ENCODE measurements at places on chromosomes 7 and 10.

GRCh38 chr10:11527691-11528255 lies 83.7 kb downstream of the USP6NL start:
- H3K27me3 ChIP-seq, result no peaks in the 10 kb centered on the region
- H3K36me3 ChIP-seq, result no peaks in the 10 kb centered on the region
- no peaks in the 10 kb centered on the region for H3K4me1 ChIP-seq
- H3K27ac ChIP-seq, result no peak overlapping the region
- H3K4me3 ChIP-seq, result no peak overlapping the region
- DNase-seq, result no peak

DNA sequence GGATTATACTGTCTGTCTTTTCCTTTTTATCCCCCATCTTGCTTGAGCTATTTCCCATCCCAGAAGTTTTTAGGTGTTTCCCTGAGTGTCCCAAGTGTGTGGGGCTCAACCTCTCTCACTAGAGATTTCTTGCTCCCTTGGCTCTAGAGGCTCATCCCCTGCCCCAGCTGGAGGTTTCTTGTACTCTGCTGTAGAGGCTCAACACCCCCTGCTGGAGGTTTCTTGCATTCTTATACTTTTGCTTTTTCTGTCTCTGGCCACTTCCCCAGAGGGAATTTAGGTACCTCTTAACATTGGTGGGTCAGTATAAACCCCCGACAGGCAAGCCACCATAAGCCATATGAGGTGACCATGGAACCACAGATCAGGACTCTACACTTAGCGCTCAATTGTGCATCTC lies 114.2 kb upstream of the FAM3C start:
- no peak overlapping the region for H3K4me3 ChIP-seq
- H3K27ac ChIP-seq, result no peak overlapping the region
- no peak for DNase-seq
- H3K27me3 ChIP-seq, result no peaks in the 10 kb centered on the region
- H3K4me1 ChIP-seq, result no peaks in the 10 kb centered on the region

DNA sequence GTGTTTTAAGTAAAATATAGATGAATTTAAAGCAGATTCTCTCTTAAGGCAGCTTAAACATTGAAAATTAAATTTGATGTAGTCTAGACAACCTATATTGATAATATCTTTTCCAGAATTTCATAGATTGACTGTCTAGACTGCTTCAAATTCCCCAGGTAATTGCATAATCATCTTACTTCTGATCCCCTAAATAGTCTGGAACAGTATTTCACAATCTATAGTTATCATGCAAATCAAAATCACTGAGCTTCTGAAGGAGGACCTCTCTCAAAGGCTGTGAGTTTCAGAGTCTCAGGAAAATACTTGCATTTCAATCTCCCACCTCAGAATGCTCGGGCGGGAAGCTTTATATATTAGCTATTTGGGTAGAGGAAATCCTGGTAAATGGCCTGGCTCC lies 87.3 kb downstream of the SEMA3A start:
- no peak overlapping the region for H3K4me3 ChIP-seq
- no peaks in the 10 kb centered on the region for H3K27me3 ChIP-seq
- no peak for DNase-seq

GRCh38 chr7:129188892-129189660 lies 643 bp downstream of the SMO start:
- DNase-seq, result no peak
- peak overlapping the region; percentile 64 for H3K4me3 ChIP-seq
- H3K4me1 ChIP-seq, result no peaks in the 10 kb centered on the region
- H3K27me3 ChIP-seq, result no peaks in the 10 kb centered on the region
- no peaks in the 10 kb centered on the region for H3K36me3 ChIP-seq

- no peaks in the 10 kb centered on the region for H3K27me3 ChIP-seq
- no peak overlapping the region for H3K4me3 ChIP-seq
- H3K4me1 ChIP-seq, result peaks cover 4% of the 10 kb centered on the region
- H3K36me3 ChIP-seq, result peaks cover 4% of the 10 kb centered on the region
These were observed 10.0 kb downstream of the ZNF800 start for GRCh38 chr7:127382301-127383085.

DNA sequence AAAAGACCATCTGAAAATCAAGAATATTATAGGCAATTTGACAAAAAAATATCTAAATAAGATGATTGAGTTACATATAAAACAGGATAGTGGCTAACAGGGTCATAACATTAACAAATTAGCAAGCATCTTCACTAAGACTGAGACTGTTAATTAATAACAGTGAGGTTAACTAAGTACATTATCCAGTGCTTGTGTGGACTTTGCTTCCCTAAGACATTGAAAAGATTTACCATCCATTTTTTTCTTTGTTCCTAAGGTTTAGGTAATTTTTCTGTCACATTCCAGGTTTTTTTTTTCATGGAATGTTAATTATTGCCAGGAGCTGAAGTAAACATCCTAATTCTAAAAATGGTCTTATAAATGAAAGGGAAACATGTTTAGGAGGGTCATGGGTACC lies 227.6 kb downstream of the ANKRD7 start:
- H3K27ac ChIP-seq, result no peak overlapping the region
- H3K27me3 ChIP-seq, result no peaks in the 10 kb centered on the region
- no peaks in the 10 kb centered on the region for H3K4me1 ChIP-seq
- no peaks in the 10 kb centered on the region for H3K36me3 ChIP-seq

- H3K27me3 ChIP-seq, result no peaks in the 10 kb centered on the region
- H3K36me3 ChIP-seq, result no peaks in the 10 kb centered on the region
- H3K27ac ChIP-seq, result no peak overlapping the region
- H3K4me1 ChIP-seq, result peaks cover 23% of the 10 kb centered on the region
- no peak for DNase-seq
- H3K4me3 ChIP-seq, result no peak overlapping the region
These were observed 77.4 kb downstream of the MKI67 start for GRCh38 chr10:128048819-128049210.

- H3K27ac ChIP-seq, result no peak overlapping the region
- no peaks in the 10 kb centered on the region for H3K36me3 ChIP-seq
- H3K27me3 ChIP-seq, result no peaks in the 10 kb centered on the region
- H3K4me1 ChIP-seq, result no peaks in the 10 kb centered on the region
- no peak for DNase-seq
These were observed 35.3 kb downstream of the LRRC72 start for GRCh38 chr7:16561943-16562342.
